Right ventricle myocardium inferior (tissue), 1 donor: ENCODE measurements at places on chromosomes 5 and 9. TPM values are rescaled to one million over a fixed set of nuclear protein-coding genes. Genes with fewer than 3 reads are reported as not detected.

UNC5A gene
- 0.08 TPM for total RNA-seq

TMEM232 gene
- 1.4 TPM for total RNA-seq

GABRA6 gene
- total RNA-seq, result not detected

WDR38 gene
- total RNA-seq, result not detected

ADGRD2 gene
- not detected for total RNA-seq

SPATA31D3 gene
- total RNA-seq, result not detected

SOWAHA gene
- total RNA-seq, result 0.27 TPM

CRAT gene
- 85.5 TPM for total RNA-seq
